Colonic mucosa (tissue), 4 donors: ENCODE measurements at places on chromosomes 16 and 17. TPM values are rescaled to one million over a fixed set of nuclear protein-coding genes. Genes with fewer than 3 reads are reported as not detected.

Gene CA7
- 46.2 TPM for total RNA-seq

GRCh38 chr16:65619606-65620005, 497.7 kb upstream of the CDH11 start:
- H3K27me3 ChIP-seq: no peaks in the 10 kb centered on the region
- no peak for DNase-seq
- no peaks in the 10 kb centered on the region for H3K4me1 ChIP-seq
- H3K4me3 ChIP-seq: no peak overlapping the region

DNA sequence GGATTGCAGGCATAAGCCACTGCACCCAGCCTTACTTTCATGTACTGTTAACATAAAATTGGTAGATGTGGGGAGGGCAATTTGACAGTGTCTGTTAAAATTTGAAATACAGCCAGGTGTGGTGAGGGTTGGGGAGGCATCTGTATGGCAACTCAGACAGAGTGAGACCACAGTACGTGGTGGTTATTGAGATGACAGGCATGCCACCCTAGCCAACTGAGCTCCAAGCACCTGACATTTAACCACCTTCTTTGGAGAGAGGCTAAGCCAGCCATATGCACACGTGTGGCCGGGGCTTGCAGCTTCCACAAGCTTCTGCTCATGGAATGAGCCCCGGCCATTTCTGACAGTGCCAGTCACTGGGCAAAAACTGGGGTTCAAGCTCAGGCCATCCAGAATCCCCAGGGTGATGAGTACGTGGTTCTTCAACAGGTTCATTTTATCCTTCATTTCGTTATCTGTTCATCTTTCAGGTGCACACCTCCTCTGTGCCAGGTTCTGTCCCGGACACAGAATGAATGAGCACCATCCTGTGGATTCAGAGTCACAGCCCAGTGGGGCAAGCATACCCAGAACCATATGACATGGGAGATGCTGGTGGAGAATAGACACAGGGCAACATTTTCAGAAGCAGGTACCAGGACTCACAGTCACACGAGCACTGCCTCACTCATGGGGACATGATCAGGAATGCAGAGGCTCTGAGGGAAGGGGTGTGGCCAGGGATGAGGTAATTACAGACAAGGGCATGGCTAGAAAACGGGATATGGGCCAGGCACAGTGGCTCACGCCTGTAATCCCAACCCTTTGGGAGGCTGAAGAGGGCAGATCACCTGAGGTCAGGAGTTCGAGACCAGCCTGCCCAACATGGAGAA, 36.2 kb downstream of the C16orf82 start:
- no peaks in the 10 kb centered on the region for H3K36me3 ChIP-seq
- no peak overlapping the region for H3K4me3 ChIP-seq
- no peaks in the 10 kb centered on the region for H3K27me3 ChIP-seq
- no peak overlapping the region for H3K27ac ChIP-seq

GRCh38 chr17:38545531-38546225, 60.1 kb downstream of the SRCIN1 start:
- DNase-seq: no peak
- H3K27me3 ChIP-seq: no peaks in the 10 kb centered on the region
- H3K4me1 ChIP-seq: no peaks in the 10 kb centered on the region
- no peaks in the 10 kb centered on the region for H3K36me3 ChIP-seq
- H3K27ac ChIP-seq: no peak overlapping the region

DNA sequence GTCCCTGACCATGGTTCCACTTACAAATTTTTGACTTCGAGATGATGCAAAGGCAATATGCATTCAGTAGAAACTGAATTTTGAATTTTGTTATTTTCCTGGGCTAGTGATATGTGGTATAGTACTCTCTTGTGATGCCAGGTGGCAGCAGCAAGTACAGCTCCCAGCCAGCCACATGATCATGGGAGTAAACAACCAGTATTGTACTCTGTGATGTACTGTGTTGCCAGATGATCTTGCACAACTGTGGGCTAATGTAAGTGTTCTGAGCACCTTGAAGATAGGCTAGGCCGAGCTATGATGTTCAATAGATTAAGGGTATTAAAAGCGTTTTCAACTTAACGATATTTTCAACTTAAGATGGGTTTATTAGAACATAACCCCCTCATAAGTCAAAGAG, 250.8 kb downstream of the STX8 start:
- H3K4me1 ChIP-seq: no peaks in the 10 kb centered on the region
- no peak overlapping the region for H3K27ac ChIP-seq
- no peaks in the 10 kb centered on the region for H3K36me3 ChIP-seq
- H3K27me3 ChIP-seq: no peaks in the 10 kb centered on the region
- DNase-seq: no peak

GRCh38 chr16:58249780-58250478, 44.9 kb downstream of the PRSS54 start:
- no peaks in the 10 kb centered on the region for H3K27me3 ChIP-seq
- peak; percentile 83 for DNase-seq
- H3K4me3 ChIP-seq: peak overlapping the region; percentile 74

DNA sequence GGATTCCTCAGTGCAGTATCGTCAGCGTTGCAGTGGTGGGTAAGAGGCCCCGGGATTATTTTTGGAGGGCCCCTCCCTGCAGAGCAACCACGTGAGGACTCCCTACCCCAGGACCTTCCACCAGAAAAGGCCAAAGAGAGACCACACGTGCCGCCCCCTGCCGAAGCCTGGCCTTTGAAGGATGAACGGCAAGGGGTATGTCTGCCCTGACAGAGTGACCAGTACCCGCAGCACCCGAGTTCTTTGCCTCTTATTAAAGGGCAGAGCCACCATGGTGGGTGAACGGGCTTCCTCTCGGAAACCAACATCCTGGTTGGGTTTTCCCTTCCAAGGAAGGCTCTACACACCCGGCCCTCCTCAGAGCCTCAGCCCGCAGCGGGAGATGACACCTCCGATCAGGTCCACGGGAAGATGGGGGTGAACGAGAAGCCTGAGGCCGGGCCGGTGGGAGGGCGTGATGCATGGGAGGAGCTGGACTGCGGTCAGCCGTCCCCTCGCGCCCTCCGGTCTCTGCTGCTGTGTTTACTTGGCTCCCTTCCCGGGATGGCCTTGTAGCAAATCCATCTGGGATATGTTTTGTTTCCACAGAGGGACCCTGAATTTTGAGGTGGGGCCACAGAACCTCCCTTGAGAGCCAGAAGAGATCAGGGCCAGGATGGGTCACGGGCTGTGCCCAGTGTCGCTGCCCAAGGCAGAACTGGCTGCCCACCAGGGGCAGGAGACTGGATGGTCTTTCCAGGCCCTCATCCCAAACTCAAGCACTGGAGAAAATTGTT, 49.1 kb downstream of the TBC1D16 start:
- DNase-seq: peak; percentile 66
- no peak overlapping the region for H3K27ac ChIP-seq
- H3K36me3 ChIP-seq: no peaks in the 10 kb centered on the region
- H3K27me3 ChIP-seq: no peaks in the 10 kb centered on the region
- H3K4me3 ChIP-seq: no peak overlapping the region

DNA sequence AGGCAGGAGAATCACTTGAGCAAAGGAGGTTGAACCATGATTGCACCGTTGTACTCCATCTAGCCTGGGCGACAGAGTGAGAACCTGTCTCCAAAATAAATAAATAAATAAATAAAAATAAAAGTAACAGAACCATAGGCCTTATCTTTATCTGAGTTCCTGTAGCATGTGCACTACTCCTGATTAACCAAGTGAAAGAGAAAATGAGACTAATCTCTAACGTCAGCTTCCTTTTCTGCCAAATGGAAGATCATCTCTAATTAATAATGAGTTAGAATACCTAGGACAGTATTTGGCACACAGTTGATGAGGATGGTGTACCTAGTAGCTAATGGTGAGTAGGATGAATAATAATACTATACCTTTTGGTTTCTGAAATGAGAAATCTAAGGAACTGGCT, 520.4 kb downstream of the WWOX start:
- H3K27me3 ChIP-seq: no peaks in the 10 kb centered on the region
- no peak overlapping the region for H3K4me3 ChIP-seq
- no peaks in the 10 kb centered on the region for H3K36me3 ChIP-seq
- no peaks in the 10 kb centered on the region for H3K4me1 ChIP-seq

Gene ACOX1
- total RNA-seq: 136 TPM

DNA sequence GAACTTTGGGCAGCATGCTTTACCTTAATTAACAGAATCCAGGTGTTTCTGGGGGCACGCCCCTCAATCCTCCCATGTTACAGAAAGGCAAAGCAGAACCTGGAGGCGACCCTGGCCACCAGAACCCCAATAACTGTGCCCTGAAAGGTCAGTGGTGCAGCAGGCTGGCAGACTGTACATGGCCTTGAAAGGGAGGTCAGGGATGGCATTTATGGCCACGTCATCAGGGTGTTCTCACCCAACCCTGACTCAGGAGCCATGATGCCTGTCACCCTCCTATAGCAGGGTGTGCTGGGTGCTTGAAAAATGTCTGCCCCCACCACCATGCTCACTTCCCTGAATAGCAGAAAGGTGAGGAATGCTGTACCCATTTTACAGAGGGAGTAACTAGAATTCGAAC, 177.7 kb downstream of the TMEM132E start:
- no peaks in the 10 kb centered on the region for H3K36me3 ChIP-seq
- DNase-seq: no peak
- no peaks in the 10 kb centered on the region for H3K27me3 ChIP-seq
- H3K4me3 ChIP-seq: no peak overlapping the region

DNA sequence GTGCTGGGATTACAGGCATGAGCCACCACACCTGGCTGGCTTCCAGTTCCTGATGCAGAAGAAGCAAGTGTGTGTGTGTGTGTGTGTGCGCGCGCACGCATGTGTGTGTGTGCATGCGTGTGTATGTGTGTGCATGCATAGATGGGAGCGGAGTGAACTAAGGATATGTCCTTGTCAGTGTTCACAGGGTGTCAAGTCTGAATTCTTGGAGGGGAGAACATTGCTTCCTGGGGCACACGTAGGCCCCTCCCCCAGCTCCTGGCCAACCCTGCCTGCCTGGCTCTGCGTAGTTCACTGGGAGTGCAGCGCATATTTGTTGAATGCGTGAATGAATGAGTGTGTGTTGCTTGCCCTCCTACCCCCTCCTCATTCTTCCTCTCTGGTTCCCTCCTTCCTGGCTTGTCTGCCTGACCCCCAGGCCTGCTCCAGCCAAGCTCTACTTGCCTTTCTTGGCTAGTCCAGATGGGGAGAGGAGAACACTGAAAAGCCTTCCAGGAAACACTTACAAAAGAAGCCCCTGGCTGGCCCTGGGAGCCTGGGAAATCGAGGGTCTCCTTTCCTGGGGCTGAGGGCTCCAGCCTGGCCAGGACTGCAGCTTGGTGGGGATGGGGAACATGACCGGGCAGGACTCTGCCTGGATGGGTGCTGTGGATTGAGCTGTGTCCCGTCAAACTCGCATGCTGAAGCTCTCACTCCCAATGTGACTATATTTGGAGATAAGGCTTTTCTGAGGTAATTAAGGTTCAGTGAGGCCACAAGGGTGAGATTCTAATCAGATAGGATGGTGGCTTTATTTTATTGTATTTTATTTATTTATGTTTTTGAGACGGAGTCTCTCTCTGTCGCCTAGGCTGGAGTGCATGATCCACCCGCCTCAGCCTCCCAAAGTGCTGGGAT, 27.9 kb downstream of the IGFBP4 start:
- H3K36me3 ChIP-seq: no peaks in the 10 kb centered on the region
- no peaks in the 10 kb centered on the region for H3K27me3 ChIP-seq
- H3K4me1 ChIP-seq: no peaks in the 10 kb centered on the region
- no peak overlapping the region for H3K4me3 ChIP-seq
- DNase-seq: no peak

GRCh38 chr16:65281586-65281985, 159.7 kb upstream of the CDH11 start:
- no peak for DNase-seq
- no peaks in the 10 kb centered on the region for H3K36me3 ChIP-seq
- no peak overlapping the region for H3K4me3 ChIP-seq
- no peaks in the 10 kb centered on the region for H3K27me3 ChIP-seq

DNA sequence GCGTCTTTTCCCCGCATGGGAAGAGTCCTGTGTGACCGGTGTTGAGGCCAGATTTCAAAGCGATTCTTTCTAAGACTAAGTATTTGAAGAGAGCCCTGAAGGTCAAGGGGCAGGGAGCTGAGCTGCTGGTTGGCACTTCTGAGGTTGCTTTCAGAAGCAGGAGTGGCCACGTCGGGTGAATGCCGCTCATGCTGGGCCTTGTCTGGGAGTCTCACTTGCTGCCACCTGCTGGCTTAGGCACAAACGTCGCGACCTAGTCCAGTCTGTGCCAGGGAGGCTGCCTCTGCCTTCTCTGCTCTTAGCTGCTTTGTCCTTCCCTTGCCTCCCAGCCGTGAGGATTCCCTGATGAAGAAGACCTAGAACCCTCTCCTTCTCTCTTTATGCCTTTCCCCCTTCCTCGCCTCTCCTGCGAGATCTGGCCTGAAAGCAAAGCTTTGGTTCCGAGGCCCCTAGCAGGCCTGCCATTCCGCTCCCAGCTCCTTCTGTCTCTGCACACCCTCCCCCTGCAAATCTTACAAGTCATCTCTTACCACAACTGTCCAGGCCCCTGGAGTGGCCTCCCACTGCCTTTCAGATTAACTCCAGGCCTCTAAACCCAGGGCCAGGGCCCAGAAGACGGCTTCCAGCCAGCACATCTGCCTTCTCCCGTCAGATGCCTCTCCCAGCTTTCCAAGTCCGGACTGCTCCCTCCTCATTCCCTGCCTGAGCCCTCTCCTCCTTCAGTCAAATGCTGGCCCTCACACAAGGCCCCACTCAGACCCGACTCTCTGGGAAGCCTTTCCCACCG, 11.4 kb downstream of the CTNS start:
- no peaks in the 10 kb centered on the region for H3K36me3 ChIP-seq
- peak; percentile 51 for DNase-seq
- H3K4me1 ChIP-seq: no peaks in the 10 kb centered on the region
- no peaks in the 10 kb centered on the region for H3K27me3 ChIP-seq

Gene KRT39
- total RNA-seq: not detected

GRCh38 chr16:64234200-64234599, 887.7 kb downstream of the CDH11 start:
- no peaks in the 10 kb centered on the region for H3K27me3 ChIP-seq
- H3K4me3 ChIP-seq: no peak overlapping the region
- no peak overlapping the region for H3K27ac ChIP-seq
- no peak for DNase-seq

- H3K27me3 ChIP-seq: no peaks in the 10 kb centered on the region
- H3K4me1 ChIP-seq: peaks cover 15% of the 10 kb centered on the region
- no peak for DNase-seq
- H3K4me3 ChIP-seq: peak overlapping the region; percentile 72
Measured at GRCh38 chr17:47840001-47840741, 902 bp downstream of the SCRN2 start.

Gene C16orf95
- 5.0 TPM for total RNA-seq

Gene ZNF423
- total RNA-seq: 7.3 TPM

DNA sequence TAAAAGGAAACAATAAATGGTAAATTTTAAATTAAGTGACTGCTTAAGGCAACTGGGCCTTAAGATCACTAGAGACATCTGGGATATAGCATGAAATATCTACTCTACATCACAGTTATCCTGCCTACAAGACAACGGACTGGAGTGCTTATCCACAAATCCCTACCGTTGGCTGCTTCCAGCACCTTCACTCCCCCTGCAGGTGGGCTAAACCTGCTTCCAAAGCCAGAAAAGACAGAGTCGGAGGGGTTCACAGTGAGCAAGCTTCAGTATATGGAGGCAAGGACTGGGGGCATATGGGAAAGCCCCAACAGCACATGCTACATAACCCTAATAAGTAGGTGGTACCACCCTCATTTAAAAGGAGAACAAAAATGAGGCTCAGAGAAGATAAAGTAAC, 45.3 kb downstream of the GRIN2A start:
- H3K27ac ChIP-seq: no peak overlapping the region
- no peak overlapping the region for H3K4me3 ChIP-seq
- H3K4me1 ChIP-seq: no peaks in the 10 kb centered on the region
- DNase-seq: no peak
- no peaks in the 10 kb centered on the region for H3K27me3 ChIP-seq

- no peaks in the 10 kb centered on the region for H3K4me1 ChIP-seq
- H3K27me3 ChIP-seq: no peaks in the 10 kb centered on the region
- no peak overlapping the region for H3K27ac ChIP-seq
- no peak for DNase-seq
- H3K36me3 ChIP-seq: no peaks in the 10 kb centered on the region
Measured at GRCh38 chr17:62665599-62665998, 38.1 kb downstream of the MRC2 start.
